Activated T-cell treated with anti-CD3 and anti-CD28 coated beads, Interleukin-2, amount 50 U/mL, for 72 hours (primary cell): ENCODE measurements at places on chromosomes 6 and 20. TPM values are rescaled to one million over a fixed set of nuclear protein-coding genes. Genes with fewer than 3 reads are reported as not detected.

The CTAGE9 gene
- not detected for total RNA-seq

The NEU1 gene
- 27.1 TPM for total RNA-seq

The GATA5 gene
- not detected for total RNA-seq

The MUCL3 gene
- total RNA-seq = 0.09 TPM

The FOXS1 gene
- not detected for total RNA-seq

The TCF21 gene
- not detected for total RNA-seq

The CGA gene
- not detected for total RNA-seq

The CDH26 gene
- 3.1 TPM for total RNA-seq

The OR12D3 gene
- not detected for total RNA-seq

The CRISP2 gene
- total RNA-seq = not detected

The TPD52L1 gene
- total RNA-seq = 0.56 TPM

The IYD gene
- total RNA-seq = not detected

The DNMT3B gene
- 2.6 TPM for total RNA-seq

The NRM gene
- total RNA-seq = 29.6 TPM

The NKAIN2 gene
- total RNA-seq = not detected

The RBPJL gene
- total RNA-seq = not detected

The FNDC1 gene
- total RNA-seq = 0.30 TPM

The PRSS16 gene
- total RNA-seq = 5.3 TPM

The CRISP3 gene
- total RNA-seq = not detected

The SRSF6 gene
- 128 TPM for total RNA-seq

The SLC17A1 gene
- 0.29 TPM for total RNA-seq

The BCAS1 gene
- not detected for total RNA-seq

The CAP2 gene
- not detected for total RNA-seq

The CD109 gene
- total RNA-seq = 14.9 TPM

The TMEM217 gene
- 9.3 TPM for total RNA-seq

The TCP11 gene
- total RNA-seq = not detected

The CTNNBL1 gene
- total RNA-seq = 102 TPM

The CD93 gene
- total RNA-seq = 0.36 TPM

The GRM1 gene
- total RNA-seq = not detected

The MYO6 gene
- 5.8 TPM for total RNA-seq

The CFAP206 gene
- total RNA-seq = not detected

The SEL1L2 gene
- not detected for total RNA-seq

The SIRT5 gene
- total RNA-seq = 12.2 TPM

The WTAP gene
- total RNA-seq = 109 TPM

The DYNLT2 gene
- total RNA-seq = 1.7 TPM

The FKBP1C gene
- 4.3 TPM for total RNA-seq

The SYCP2 gene
- 5.0 TPM for total RNA-seq

The TGM3 gene
- not detected for total RNA-seq

The OARD1 gene
- 62.7 TPM for total RNA-seq

The OTOR gene
- not detected for total RNA-seq

The SIRPB1 gene
- 0.91 TPM for total RNA-seq

The OOEP gene
- 0.76 TPM for total RNA-seq

The OR2J3 gene
- total RNA-seq = not detected

The C2 gene
- 3.4 TPM for total RNA-seq
